ENCODE measurements at places on chromosomes 12 and 14.

- DNase-seq = peak; percentile 47
These were observed 811 bp downstream of the TMCC3 start for GRCh38 chr12:94649349-94650142.

GRCh38 chr14:68592948-68593556 is 199.8 kb downstream of the ZFP36L1 start:
- DNase-seq = no peak

- peak; percentile 53 for DNase-seq
These were observed 230.5 kb downstream of the SLC25A21 start for GRCh38 chr14:36941783-36942521.

DNA sequence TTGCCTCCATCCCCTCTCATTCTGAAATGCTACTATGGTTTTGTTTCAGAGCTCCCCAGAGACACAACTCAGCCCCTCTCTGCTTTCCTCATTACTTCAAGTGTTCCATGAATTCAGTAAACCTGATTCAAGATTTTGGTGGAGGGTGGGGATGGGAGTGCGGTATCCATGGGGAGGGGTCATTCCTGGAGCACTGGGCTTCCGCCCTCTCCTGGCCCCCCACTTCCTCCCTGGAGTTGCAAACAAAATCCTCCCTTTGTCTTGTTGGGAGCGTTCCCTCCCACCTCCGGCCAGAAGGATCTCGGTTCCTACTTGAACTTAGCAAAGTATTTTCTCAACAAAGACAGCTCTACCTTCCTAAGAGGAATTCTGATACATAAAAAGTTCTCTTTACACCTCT is 71.8 kb upstream of the LTA4H start:
- no peak for DNase-seq

GRCh38 chr12:33825442-33825841 is 196.9 kb upstream of the ALG10 start:
- DNase-seq = no peak

- DNase-seq = no peak
These were observed 5.7 kb upstream of the KRT5 start for GRCh38 chr12:52525661-52526499.

DNA sequence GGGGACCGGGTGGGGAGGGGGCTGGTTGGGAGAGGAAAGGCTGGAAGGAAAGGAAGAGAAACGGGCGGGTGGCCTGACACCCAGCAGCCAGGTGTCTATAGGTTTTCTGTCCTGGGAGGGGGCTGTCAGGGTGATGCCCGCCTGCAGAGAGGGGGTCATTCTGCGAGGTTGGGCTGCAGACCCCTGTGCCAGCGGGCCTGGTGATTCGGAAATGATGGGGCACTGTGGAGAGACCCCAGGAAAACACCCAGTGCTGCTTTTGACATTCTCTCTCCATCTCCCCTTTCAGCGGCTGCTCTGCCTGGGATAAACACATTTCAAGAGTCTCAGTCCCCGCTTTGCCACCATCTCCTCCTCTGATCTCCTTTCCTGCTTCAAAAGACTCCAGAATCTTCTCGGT is 168.5 kb upstream of the RTL1 start:
- DNase-seq = no peak

- DNase-seq = no peak
These were observed 900 bp upstream of the DPF3 start for GRCh38 chr14:72894623-72895378.

GRCh38 chr12:95102916-95103671 is 29.7 kb upstream of the NR2C1 start:
- DNase-seq = no peak
